Ascending aorta (tissue), 2 donors: ENCODE measurements at places on chromosomes 6 and 20. TPM values are rescaled to one million over a fixed set of nuclear protein-coding genes. Genes with fewer than 3 reads are reported as not detected.

- no peak overlapping the region for H3K4me3 ChIP-seq
- no peaks in the 10 kb centered on the region for H3K4me1 ChIP-seq
- no peaks in the 10 kb centered on the region for H3K36me3 ChIP-seq
- DNase-seq = no peak
- no peak overlapping the region for H3K27ac ChIP-seq
Measured at GRCh38 chr6:167993169-167993568, 4.3 kb upstream of the KIF25 start.

Gene NINL
- total RNA-seq = 18.0 TPM

GRCh38 chr20:43761386-43762340, 34.9 kb upstream of the GTSF1L start:
- no peaks in the 10 kb centered on the region for H3K27me3 ChIP-seq
- no peak for DNase-seq
- H3K36me3 ChIP-seq = no peaks in the 10 kb centered on the region
- H3K4me1 ChIP-seq = peaks cover 5% of the 10 kb centered on the region
- no peak overlapping the region for H3K27ac ChIP-seq

GRCh38 chr6:155867682-155868081, 412.0 kb upstream of the NOX3 start:
- H3K36me3 ChIP-seq = no peaks in the 10 kb centered on the region
- no peak overlapping the region for H3K27ac ChIP-seq
- no peaks in the 10 kb centered on the region for H3K4me1 ChIP-seq

Gene TNNC2
- not detected for total RNA-seq

Gene SLC22A16
- not detected for total RNA-seq

- H3K4me3 ChIP-seq = no peak overlapping the region
- H3K27ac ChIP-seq = no peak overlapping the region
- H3K36me3 ChIP-seq = no peaks in the 10 kb centered on the region
- DNase-seq = no peak
Measured at GRCh38 chr6:44926556-44926955, 401.6 kb upstream of the RUNX2 start.

DNA sequence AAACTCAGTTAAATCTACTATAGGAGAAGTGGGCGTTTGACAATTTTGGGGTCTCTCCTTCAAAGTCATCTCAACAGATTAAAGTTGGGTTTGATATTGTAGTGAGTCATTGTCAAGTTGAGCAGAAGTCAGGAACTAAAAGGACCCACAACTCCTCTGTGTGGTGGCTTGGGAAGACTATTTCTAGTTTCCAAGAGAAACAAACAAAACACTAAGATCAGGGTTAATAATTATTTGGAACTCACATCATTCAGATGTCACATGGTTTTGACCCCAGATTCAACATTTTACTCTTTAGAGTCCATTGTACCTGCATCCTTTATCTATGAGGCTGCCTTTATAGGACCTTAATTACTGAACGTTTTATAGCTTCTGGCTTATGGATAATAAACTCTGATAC, 45.3 kb upstream of the TINAG start:
- no peaks in the 10 kb centered on the region for H3K27me3 ChIP-seq
- DNase-seq = no peak
- no peak overlapping the region for H3K27ac ChIP-seq

DNA sequence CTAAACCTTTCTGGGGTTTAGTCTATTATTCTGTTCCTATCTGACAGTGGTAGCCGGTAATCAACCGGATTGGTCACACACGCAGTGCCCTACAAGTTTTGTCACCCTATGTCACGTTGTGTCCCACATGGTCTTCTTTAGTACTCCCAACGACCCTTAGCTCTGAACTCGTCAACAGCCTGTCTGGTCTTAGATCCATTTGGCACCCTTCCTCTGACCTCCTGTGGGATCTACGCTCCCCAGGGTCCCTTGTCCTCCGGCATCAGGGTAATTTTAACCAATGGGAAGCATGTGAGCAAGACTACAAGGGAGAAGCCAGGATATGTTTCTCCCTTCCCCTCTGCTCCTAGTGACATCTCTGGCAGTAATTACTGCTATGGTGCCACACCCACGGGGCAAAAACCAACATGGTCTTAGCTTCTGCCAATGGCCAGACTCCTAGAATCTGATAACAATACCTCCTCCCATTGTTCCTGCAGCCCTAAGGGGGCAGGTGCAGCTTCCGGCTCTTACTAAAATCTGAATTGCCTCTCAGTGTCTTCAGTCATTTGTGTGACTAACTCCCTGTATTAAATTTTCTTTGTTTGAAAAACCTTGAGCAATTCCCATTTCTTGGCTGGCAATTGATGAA, 56.6 kb downstream of the MAFB start:
- H3K4me3 ChIP-seq = no peak overlapping the region
- no peaks in the 10 kb centered on the region for H3K27me3 ChIP-seq
- no peak for DNase-seq

GRCh38 chr6:57190140-57190539, 18.0 kb downstream of the BAG2 start:
- H3K4me3 ChIP-seq = no peak overlapping the region
- no peaks in the 10 kb centered on the region for H3K27me3 ChIP-seq
- H3K4me1 ChIP-seq = no peaks in the 10 kb centered on the region
- H3K27ac ChIP-seq = no peak overlapping the region

DNA sequence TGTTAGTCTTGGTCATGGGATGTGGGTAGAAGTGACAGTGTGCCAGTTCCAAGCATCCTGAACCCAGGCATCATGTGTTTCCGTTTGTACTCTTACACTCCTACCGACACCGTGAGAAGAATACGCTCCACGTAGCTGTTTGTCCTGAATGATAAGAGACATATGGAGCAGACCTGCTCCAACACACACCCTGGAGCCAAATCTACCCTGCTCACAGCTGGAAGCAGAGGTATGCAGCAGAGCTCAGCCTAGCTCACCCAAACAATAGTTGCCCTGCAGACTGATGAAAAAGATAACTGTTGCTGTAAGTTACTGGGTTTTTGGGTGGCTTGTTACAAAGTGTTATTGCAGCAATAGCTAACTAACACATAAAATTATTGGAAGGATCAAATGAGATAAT, 14.3 kb upstream of the PDSS2 start:
- no peak overlapping the region for H3K27ac ChIP-seq
- H3K27me3 ChIP-seq = no peaks in the 10 kb centered on the region
- no peak for DNase-seq
- no peaks in the 10 kb centered on the region for H3K4me1 ChIP-seq
- H3K4me3 ChIP-seq = no peak overlapping the region

GRCh38 chr6:18034798-18035202, 47.4 kb upstream of the KIF13A start:
- peak; percentile 22 for DNase-seq
- peak overlapping the region; percentile 52 for H3K27ac ChIP-seq
- H3K36me3 ChIP-seq = no peaks in the 10 kb centered on the region

Gene PSORS1C1
- not detected for total RNA-seq

DNA sequence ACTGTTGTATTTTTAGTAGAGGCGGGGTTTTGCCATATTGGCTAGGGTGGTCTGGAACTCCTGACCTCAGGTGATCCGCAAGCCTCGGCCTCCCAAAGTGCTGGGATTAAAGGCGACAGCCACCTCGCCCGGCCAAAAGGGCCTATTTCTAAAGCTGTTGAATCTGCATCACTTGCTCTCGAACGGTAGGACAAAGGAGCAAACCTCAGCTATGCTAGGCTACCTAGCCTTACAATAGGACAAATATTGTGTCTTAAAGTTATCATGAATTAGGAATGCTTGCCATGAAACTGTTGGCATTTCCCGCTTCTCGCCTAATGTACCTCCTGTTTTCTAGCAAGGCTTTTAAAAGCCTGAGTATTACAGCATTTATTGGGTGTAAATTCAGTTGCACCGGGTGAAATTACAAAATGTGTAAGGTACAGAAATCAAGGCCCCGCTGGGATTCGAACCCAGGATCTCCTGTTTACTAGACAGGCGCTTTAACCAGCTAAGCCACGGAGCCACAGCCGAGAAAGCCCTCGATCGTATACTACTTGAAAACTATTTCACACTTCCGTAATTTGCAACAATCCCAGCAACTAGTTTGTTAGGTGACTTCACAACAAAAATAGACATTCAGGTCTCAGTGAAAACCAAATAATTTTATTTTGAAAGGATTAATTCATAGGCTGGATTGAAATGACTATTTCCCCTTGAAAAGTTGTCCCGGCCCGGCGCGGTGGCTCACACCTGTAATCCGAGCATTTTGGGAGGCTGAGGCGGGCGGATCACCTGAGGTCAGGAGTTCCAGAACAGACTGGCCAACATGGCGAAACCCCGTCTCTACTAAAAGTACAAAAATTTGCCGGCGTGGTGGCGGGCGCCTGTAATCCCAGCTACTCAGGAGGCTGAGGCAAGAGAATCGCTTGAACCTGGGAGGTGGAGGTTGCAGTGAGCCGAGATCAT, 211.6 kb upstream of the ZNF184 start:
- no peaks in the 10 kb centered on the region for H3K36me3 ChIP-seq
- DNase-seq = no peak
- no peak overlapping the region for H3K4me3 ChIP-seq
- H3K27me3 ChIP-seq = peaks cover 10% of the 10 kb centered on the region
- no peaks in the 10 kb centered on the region for H3K4me1 ChIP-seq

GRCh38 chr20:61643656-61644377, 391.8 kb downstream of the CDH4 start:
- H3K36me3 ChIP-seq = no peaks in the 10 kb centered on the region
- DNase-seq = no peak
- H3K27ac ChIP-seq = no peak overlapping the region
- no peak overlapping the region for H3K4me3 ChIP-seq
- H3K4me1 ChIP-seq = no peaks in the 10 kb centered on the region

Gene ALDH5A1
- 0.21 TPM for total RNA-seq

Gene PCNA
- 52.5 TPM for total RNA-seq

Gene FGD2
- total RNA-seq = 49.4 TPM

GRCh38 chr20:14051454-14051853, 56.1 kb downstream of the MACROD2 start:
- no peaks in the 10 kb centered on the region for H3K4me1 ChIP-seq
- no peak overlapping the region for H3K27ac ChIP-seq
- DNase-seq = no peak
- no peaks in the 10 kb centered on the region for H3K27me3 ChIP-seq
- no peaks in the 10 kb centered on the region for H3K36me3 ChIP-seq

GRCh38 chr6:42049116-42049809, 1.1 kb upstream of the TAF8 start:
- H3K36me3 ChIP-seq = peaks cover 1% of the 10 kb centered on the region

GRCh38 chr20:52054123-52054522, 137.5 kb downstream of the ZFP64 start:
- no peaks in the 10 kb centered on the region for H3K36me3 ChIP-seq
- H3K4me1 ChIP-seq = no peaks in the 10 kb centered on the region
- no peak overlapping the region for H3K4me3 ChIP-seq
- no peak overlapping the region for H3K27ac ChIP-seq
- H3K27me3 ChIP-seq = no peaks in the 10 kb centered on the region

GRCh38 chr20:13464702-13465101, 174.0 kb downstream of the TASP1 start:
- H3K27ac ChIP-seq = no peak overlapping the region
- DNase-seq = no peak
- H3K36me3 ChIP-seq = peaks cover 5% of the 10 kb centered on the region
- no peaks in the 10 kb centered on the region for H3K27me3 ChIP-seq

DNA sequence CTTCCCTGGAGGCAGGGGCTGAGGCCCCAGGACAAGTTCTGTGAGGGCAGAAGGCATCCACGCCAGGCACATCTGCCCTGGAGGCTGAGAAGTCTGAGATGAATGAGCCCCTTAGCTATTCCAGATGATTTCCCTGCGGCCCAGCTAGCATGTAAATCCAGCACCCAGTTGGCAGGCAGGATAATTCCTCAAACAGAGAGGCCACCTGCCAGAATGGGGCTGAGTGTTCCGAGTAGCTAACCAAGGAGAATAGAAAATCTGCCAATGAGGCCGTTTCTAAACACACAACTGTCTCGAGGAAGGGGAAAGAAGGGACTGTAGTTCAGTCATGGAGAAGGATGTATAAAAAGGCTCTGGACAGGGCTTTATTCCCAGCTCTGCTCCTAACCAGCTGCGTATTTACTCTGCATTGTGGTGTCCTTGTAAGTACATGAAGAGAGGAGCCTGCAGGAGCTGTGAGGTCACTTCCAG, 211.4 kb upstream of the CDYL start:
- no peaks in the 10 kb centered on the region for H3K36me3 ChIP-seq
- DNase-seq = no peak
- H3K27me3 ChIP-seq = no peaks in the 10 kb centered on the region
- H3K4me1 ChIP-seq = no peaks in the 10 kb centered on the region

DNA sequence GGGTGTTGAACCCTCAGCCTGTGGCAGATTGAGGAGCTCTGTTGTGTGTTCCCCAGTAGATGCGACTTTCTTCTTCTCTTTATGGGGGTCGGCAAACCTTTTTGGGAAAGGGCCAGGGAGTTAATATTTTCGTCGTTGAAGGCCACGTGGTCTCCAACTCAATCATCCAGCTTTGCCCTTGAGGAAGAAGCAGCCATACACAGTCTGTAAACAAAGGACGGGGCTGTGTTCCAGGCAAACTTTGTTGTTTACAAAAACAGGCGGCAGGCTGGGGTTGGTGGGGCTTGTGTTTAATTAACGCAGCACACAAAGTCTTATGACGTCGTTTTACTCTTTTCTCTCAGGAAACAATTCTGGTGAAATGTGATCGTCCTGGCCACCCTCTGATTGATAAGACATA, 20.2 kb downstream of the KIF25 start:
- H3K36me3 ChIP-seq = no peaks in the 10 kb centered on the region
- no peak for DNase-seq
- H3K27me3 ChIP-seq = no peaks in the 10 kb centered on the region
- no peaks in the 10 kb centered on the region for H3K4me1 ChIP-seq
- no peak overlapping the region for H3K27ac ChIP-seq

- H3K4me3 ChIP-seq = no peak overlapping the region
- peak overlapping the region; percentile 44 for H3K27ac ChIP-seq
- H3K27me3 ChIP-seq = no peaks in the 10 kb centered on the region
Measured at GRCh38 chr6:43671801-43672690, 15.5 kb downstream of the MRPS18A start.

DNA sequence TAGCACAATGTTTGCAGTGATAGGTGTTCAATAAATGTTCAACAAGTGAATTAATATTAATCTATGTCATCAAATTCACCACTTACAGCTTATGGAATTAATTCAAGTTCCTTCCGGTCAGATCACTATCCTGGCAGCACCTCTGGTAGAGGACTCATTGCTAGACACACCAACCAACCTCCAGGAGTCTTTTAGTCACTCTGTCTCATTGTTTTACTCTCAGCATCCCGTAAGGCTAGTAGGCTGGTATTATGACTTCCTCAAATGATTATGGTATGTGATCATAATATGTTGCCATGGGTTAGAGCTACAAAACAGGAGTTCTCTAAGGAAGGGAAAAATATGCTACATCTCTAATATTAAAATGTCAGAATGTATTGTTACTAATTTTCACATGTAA, 21.7 kb upstream of the MMS22L start:
- no peaks in the 10 kb centered on the region for H3K36me3 ChIP-seq
- no peak overlapping the region for H3K27ac ChIP-seq
- no peak for DNase-seq

Gene SLC22A3
- total RNA-seq = 29.6 TPM

DNA sequence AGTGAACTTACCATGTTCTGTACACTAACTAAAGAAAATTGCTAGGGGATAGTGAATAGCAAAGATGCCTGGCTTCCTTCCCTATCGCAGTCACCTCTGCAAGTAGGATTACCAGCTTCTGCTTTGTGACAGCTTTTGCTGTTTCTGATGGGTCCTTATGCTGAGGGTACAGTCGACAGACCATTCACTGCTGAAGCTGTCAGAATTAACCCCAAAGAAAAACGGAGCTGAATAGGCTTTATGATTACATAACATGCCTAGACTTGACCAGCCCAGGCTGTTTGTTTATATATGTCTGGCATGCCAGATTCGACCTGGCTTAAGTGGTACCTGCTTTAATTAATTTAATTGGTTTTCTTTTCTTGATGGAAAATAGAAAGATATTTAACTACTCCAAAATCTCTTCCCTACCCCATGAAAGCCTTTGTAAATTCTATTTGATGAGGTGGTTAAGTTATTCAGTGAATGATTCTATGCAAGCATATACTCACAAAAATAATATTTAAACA, 21.7 kb upstream of the PRELID3B start:
- H3K4me3 ChIP-seq = no peak overlapping the region
- no peaks in the 10 kb centered on the region for H3K27me3 ChIP-seq
- no peak for DNase-seq
